Stimulated activated CD8-positive, alpha-beta memory T cell treated with anti-CD3 and anti-CD28 coated beads, Interleukin-4, amount 100 ng/mL, for 1 hour (primary cell): ENCODE measurements at places on chromosomes 1 and 21.

DNA sequence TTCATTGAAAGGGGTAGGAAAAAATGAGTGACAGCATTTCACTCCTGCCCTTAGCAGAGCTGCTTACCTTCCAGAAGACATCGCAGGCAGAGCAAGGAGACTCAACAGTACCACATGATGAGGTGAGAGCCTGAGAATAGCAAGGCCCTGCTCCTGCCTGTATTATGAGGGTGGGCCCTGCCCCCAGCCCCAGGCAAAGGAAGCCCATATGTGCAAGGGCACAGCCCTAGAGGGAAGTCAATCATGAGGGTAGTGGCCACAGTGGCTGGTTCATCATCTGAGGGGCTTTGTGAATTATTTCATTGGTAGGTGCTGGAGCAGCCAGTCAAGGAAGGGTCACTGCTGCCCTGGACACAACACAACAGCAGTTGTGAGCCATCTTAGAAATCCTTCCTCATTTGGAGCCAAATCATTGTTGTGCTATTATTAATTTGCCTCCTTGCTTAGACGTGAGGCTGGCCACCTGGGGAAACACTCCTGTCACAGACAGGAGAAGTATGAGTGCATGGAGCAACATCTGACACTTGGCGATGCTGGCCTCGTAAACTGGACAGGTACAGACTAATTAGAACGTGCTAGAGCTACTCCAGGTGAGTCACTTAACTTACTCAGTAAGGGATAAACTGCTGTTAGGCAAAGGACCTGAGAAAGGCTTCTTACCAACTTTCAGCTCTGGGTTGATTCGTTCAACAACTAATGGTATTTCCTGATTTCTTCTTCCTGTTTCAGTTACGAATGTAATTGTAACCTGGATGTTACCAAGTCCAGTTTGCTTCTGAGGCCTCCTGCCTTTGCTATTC, 22.7 kb upstream of the ACBD6 start:
- DNase-seq = no peak

DNA sequence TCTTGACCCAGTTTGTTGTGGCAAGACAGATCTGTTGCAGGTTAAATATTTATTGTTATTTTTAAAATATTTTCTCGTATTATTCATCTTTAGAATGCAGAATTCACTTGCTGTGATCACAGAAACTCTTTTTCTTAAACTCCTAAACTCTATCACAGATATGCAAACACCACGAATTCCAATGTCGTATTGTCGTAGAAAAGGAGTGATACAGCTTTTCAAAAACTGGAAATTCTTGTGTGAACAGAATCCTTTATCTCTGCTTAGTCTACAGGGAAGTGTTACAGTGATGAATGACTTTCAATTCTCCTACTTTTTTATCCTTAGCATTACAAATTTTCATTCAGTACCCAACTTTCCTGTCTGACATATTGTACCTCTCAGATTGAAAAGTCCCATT, 1329.5 kb upstream of the B3GALT2 start:
- no peak for DNase-seq

DNA sequence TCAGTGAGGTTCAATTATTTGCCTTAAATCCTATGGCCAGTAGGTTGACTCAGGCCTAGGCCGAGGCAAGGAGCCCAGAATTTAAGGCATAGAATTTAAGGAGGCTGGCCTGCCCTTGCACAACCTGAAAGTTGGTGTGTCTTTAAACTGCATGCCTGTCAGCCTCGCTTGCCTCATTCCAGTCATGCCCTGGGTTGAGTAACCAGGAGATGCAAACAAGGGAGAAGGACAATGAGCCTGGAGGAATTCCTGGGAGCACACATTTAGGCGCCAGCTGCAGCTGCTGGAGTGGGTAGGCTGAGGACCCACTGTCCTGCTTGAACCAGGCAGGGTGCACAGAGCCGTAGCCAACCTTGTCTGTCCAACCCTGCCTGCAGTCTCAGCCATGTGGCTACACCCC, 11.7 kb downstream of the CD2 start:
- DNase-seq = no peak

- DNase-seq = no peak
These were observed 33.3 kb upstream of the MUTYH start for GRCh38 chr1:45373573-45373972.

DNA sequence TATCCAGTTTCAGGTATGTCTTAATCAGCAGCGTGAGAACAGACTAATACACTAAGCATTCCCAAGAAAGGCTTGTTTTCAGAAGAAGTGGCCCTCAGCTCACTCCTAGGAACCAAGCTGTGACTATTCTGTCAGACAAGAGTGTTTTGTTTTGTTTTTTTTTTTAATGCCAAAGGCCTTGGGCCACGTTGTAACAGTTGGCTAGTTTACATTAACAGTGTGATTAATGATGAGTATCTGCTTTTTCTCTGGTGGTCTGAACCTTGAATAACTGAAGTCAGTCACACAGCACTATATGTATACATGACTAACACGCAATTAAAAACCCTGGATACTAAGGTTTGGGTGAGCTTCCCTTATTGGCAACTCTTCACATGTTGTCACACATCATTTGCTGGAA, 21.9 kb downstream of the DPYD start:
- no peak for DNase-seq

DNA sequence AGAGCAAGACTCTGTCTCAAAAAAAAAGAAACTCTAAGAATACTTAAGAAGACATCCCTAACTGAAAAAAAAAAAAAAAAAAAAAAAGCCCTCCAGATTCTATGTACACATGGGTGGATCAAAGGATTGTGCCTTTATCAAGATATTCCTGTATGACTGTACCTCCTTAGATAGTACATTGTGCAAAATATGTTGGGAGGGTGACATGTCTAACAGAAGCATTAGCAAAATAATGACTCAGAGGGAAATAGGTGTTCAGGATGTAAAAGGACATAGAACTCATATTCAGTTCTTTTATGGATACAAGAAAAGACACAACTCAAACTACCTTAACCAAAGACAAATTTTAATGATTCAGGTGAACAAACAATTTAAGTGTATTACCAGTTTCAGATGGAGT, 269.8 kb upstream of the KAZN start:
- no peak for DNase-seq

GRCh38 chr1:74011736-74012135, 186.2 kb downstream of the LRRIQ3 start:
- no peak for DNase-seq

DNA sequence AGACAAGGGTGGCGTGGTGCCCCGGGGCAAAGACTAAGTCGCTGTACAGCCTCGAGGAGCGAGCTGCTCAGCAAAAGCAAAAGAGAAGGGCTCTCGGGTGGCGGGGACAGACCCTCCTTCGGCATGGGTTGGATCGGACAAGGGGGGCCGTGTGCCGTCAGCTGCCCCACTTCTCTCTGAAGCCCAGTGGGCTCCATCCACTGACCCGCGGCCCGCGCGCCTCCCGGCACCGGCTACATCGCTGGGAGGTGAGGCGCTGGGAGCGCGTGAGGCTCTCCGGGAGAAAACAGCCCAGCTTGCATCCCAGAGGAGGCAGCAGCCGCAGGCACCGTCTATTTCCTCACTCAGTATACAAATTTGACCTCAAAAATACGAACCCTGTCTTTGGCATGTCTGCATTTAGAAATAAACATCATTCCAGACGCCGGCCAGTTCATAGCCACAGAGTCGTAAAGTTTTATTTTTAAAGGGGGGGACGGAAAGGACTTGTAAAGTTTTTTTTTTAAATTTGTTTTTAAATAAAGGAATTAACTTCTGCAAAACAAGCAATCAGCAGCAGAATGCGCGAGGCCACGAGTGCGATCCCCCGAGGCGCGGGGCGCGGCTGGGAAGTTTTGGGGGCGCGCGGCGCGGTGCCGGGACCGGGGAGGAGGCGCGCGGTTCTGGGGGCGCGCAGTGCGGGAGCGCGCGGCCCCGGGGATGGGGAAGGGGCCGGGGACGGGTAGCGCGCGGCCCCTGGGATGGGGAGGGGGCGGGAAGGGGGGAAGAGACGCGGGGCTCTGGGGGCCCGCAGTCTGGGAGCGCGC, 689 bp upstream of the GPR137B start:
- no peak for DNase-seq

GRCh38 chr21:36122977-36123376, 11.9 kb upstream of the CBR3 start:
- no peak for DNase-seq

DNA sequence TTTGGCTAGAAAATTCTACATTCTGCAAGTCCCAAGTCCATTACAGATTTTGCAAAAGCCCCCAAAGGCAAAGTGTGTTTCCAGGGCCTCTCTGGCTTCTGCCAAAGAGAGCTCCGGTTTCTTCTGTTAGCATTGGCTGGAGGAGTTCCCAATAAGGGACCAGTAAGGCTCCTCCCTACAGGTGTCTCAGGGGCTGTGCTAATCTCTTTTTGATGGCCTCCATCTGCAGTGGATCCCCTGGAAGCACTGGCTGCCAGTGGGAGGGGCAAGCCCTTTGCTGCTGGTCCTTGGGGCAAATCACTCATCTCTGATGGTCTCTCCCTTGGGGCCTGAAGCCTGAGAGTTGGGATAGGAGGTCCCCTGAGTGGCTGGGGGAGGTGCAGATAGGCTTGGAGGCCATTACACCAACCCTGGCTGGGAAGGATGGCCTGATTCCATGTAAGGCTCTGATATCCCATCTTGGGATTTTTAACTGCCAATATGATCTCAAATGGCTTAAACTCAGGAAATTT, 89.1 kb upstream of the USP24 start:
- no peak for DNase-seq

DNA sequence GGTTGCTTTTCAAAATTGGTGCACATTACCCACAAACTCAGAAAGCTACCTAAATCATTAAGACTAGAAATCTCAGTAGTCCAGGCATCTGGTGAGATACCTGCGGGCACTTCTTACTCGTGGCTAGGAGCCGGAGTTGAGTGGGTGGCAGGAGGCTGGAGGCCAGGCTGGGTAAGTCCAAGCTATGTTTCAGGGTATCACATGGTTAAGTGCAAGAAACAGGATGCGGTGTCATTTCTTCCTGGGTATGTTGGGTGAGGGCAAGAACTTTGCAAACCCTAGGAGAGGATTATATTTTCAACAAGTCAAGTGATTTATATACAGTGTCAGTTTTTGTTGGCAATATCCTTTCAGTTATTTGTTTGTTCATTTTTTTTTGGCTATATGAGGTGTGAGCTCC, 41.0 kb downstream of the VANGL1 start:
- DNase-seq = no peak
